ENCODE measurements at places on chromosomes 3 and 15.

DNA sequence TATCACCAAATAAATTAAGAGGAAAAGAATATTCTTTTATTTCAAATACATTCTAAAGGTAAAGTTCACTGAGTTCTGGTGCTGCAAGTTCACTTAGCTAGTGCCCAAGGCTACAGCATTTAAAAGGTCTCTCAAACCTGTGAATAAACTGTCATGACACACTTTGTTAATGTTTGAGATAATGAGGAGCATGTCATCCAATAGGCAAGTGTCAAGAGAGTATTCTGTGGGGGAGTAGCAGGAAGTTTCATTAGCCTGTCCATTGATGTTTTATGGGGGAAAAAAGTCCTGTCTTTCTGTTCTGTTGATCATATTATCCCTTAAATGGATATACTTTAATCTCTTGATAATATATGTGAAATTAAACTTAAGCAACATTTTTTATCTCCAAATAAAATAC lies 4.0 kb downstream of the SPESP1 start:
- DNase-seq: no peak

DNA sequence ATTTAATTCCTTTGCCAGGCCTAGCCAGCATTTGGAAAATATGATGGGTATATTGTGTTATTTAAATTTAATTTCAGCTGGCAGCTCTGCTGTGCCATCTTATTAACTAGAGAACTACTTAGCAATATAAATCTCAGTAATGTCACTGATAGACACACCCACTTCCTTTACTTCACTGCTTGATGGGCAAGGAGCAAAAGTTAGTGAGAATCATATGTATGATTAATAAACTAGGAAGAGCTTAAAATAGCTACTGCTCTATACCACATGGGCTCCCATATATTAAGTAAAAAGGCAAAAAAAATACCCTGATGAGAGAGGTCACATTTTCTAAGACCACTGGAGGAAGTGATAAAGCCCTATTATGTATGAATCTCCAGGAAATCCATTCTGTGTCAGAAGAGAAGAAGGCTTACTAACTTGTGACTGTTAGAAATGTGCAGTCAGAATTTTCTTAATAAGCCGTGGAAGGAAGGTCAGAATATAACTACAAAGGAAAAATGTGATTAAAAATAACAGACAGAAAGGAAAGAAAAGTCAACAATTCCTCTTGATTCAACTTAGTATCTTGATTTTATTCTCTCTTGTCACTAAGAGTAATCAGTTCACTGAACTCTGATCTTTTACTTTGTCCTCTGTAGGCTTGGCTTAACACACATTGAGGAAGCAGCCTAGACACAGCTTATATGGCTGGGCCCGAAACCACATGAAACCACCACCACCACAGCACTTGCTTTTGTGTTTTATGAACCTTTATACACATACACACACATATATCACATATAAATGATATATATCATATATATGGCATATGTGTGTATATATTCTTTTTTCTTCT lies 1233.9 kb upstream of the ALCAM start:
- peak; percentile 3 for DNase-seq

GRCh38 chr15:74646480-74646879 lies 30.8 kb downstream of the CLK3 start:
- no peak for DNase-seq

- DNase-seq: no peak
Observed at GRCh38 chr3:197345390-197345789, 47.0 kb upstream of the DLG1 start.

- no peak for DNase-seq
Observed at GRCh38 chr3:48748754-48749153, 31.7 kb upstream of the IP6K2 start.

DNA sequence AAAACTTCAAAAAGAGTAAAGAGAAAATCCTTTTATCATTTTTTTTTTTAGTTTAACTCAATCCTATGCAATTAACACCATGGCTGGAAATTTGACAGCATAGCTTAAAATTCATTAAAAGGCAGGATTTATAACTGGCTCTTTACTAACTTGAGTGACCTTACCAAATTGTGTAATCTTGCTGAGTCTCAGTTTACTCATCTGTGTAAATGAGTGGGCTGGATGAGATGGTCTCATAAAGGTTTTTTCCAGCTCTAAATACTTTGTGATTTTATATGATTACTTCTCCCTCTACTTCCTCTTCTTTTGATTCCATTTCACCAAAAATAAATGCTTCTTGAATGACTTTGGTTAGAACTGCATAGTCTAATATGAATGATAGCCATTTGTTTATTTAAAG lies 234.9 kb upstream of the SATB1 start:
- DNase-seq: peak; percentile 77

DNA sequence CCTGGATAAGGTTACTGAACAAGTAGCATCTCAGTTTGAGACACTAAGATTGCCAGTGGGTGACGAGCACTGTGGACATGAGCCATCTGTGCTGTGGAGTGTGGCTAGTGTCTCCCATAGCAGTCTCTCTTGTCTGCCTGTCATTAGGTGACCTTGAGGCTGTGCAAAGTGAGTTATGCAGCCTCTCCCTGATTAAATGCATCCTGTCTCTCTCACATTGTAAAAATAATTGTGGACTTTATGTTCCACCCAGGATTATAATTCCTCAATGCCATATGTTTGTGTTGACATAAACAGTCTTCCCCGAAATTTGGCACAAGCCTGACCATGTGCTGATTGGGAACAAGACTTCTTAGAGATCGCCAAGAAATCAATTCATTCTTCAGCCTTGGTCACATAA lies 168.9 kb downstream of the MYRIP start:
- no peak for DNase-seq

DNA sequence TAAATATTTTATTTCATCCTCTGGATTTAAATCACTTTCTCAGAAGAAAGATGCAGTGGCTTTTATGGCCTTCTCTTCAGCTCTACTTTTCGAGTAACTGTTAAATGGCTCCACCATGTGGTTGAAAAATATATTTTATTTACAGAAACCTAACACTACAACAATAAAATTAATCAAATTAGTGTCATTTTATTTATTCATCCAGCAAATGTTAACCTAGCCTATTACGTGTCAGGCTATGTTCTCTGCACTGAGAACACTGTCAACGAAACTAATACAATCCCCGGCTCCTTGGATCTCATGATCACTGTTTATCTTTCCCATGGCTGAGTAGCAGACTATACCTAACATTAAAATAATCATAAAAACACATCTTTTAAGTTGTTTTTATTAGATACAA lies 148.0 kb upstream of the OSTN start:
- peak; percentile 42 for DNase-seq

- DNase-seq: peak; percentile 40
Observed at GRCh38 chr3:139588450-139588849, 48.9 kb upstream of the RBP1 start.

GRCh38 chr15:92655178-92655995 lies at the start of gene FAM174B:
Gene FAM174B (minus strand): TSS chr15:92655775.
- DNase-seq: no peak

GRCh38 chr3:4474683-4475490 lies 7.8 kb upstream of the SUMF1 start:
- peak; percentile 66 for DNase-seq

DNA sequence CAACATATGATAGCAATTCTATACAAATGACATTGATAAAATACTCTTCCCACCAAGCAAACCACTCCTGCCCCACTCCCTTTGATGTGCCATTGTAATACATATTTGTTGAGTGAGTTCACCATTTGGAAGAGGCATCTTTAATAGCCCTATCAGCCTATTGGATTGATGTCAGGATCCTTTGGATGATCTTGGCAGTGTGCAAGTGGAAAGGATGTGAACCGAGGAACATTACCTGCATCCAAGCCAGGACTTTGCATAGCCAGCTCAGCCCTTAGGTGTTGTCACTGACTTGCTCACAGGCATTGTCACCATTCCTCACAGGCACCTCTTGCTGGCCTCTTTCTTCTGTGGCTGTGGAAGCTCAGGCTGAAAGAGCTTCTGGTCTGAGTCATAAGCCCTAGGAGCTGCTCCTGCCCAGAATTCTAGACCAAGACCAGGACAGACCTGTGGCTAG lies 16.5 kb upstream of the TIMP4 start:
- DNase-seq: no peak

GRCh38 chr15:70099167-70099966 lies 1.6 kb upstream of the TLE3 start:
- DNase-seq: peak; percentile 93

DNA sequence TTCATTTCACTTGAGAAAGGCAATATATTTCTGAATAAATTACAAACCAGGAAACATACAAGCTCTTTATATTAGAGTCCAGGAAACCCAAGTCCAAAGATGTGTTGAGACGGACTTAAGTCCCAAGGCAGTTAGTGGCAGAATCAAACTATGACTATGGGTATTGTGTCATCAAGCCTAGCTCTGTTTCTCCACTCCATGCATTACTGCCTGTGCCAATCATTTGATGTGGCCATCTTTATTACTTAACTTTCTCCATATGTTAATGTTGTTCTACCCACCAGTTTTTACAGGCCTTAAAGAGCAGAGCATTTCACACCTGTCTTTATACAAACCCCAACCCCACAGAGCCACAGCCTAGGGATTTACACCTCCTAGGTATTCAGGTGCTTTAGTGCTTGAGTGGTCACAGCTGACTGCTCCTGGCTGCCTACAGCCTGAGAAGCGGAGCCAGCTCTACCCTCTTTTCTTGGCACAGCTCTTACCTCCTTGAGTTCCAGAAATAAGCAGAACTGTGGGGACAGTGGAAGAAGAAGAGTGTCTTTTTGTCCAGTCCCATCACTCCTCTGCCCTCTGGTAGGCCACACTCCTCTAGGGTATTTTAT lies 92.1 kb downstream of the DTWD1 start:
- DNase-seq: no peak

GRCh38 chr15:73424506-73424905 lies 18.5 kb upstream of the REC114 start:
- no peak for DNase-seq

DNA sequence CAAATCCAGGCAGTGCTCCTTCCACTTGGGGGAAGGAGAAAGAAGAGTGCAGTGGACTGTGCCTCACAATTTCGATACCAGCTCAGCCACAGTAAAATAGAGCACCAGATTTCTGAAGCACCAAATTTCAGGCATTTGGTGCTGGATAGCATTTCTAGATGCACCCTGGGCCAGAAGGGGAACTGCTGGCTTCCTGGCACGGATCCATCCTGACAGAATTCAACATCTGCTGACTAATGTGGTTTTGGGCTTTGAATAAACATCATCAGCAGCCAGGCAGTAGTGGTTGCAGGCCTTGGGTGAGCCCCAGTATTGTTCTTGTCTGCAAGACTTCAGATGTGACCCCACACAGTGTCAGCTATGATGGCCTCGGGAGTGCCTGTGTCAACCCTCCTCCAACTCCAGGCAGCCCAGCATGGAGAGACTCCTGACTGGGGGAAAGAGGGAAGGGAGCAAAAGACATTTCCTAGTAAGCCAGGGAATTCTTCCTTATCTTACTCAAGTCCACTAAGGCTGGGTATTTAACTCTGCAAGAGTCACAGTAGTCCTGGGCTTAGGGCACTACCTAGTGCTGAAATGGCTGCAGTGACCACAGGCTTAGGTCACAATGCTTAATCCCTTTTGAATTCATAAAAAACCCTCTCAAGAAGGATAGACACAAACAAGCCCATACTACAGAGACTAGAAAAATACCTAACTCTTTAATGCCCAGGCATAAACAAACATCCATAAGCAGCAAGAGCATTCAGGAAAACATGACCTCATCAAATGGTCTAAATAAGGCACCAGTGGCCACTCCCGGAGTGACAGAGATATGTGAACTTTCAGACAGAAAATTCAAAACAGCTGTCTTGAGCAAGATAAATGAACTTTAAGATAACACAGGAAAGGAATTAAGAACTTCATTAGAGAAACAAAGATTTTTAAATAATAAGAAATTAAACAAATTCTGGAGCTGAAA lies 74.7 kb downstream of the SPATA16 start:
- DNase-seq: peak; percentile 9

DNA sequence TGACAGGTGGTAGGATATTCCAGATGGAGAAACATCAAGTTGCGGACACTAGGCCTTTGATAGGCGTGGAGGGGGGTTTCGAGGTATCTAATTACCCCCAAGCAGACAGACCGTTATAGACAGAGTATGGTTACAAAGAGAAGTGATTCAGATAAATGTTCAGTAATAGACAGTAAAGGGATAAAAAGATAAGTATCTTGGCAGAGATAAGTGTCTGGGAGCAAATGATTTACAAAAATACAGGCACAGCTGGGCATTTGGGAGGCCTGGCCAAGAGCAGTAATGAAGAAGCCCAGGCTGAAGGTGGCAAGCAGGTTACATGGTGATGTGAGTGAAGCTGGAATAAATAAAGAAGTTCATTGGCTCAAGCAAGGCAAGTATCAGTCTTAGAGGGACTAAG lies 659 bp upstream of the MYH15 start:
- no peak for DNase-seq

- DNase-seq: no peak
Observed at GRCh38 chr15:71201477-71201876, 86.2 kb downstream of the THSD4 start.

DNA sequence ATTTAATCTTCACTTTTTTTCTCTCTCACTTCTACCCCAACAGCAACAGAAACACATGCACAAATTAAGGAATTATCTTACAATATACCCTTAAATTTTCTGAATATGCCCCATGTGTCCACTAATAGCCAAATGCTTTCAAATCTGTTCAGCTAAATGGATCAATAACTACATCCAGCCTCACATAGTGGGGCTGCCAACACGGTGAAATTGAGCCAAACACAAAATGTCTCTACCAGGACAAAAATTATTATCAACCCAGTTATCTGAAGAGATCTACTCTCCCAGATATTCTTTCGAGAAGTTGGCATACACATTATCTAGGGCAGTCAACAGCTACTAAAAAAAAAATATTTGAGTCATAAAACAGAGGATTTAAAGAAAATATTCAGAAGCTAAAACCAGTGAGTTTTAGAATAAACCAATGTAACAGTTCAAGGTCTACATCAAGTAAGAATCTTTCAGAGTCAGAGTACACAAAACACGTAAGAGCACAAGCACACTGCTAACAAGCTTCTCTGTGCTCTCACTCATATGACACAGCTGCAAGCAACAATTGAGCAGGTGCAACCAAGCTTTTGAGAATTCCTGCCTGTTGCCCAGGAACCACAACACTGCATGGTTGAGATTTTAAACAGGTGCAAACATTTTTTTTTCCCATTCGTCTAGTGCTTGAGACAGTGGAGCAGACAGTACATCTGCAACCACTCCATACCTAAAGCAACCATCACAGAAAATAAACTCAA lies 247.7 kb downstream of the ZBTB20 start:
- DNase-seq: no peak

DNA sequence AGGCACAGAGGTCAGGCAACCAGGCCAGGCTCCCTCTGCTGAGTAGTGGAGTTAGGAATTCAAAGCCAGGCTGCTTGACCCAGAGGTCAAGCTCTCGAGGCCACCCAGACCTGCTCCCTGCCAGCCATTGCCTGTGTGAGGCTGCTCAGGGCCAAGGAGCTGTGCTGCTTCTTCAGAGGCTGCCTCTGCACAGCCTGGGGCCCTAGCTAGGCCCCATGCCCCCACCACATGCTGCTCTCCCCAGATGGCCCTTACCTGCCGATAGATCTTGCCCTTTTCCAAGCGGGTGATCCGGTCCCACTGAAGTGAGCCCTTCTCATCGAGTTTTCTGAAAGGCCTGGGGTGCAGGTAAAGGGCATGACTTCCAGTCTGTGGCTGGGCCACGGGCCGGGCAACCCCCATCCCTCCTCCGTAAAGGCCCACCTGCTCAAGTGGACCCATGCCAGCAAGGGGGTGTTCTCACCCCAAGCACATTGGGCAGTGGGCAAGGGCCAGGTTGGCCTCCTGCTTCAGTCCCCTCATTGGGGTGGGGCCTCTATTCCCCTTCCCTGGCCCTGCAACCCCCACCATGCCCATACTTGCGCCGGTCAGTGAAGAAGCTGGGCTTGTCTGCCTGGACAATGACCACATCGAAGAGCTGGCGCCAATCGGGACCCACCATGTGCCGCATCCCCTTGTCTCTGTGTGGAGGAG lies 6.5 kb downstream of the NT5DC2 start:
- no peak for DNase-seq
